Kasumi-1 (cell line): ENCODE measurements at places on chromosomes 1 and 21.

GRCh38 chr21:44618504-44618903, 6.6 kb downstream of the KRTAP10-8 start:
- DNase-seq: no peak

DNA sequence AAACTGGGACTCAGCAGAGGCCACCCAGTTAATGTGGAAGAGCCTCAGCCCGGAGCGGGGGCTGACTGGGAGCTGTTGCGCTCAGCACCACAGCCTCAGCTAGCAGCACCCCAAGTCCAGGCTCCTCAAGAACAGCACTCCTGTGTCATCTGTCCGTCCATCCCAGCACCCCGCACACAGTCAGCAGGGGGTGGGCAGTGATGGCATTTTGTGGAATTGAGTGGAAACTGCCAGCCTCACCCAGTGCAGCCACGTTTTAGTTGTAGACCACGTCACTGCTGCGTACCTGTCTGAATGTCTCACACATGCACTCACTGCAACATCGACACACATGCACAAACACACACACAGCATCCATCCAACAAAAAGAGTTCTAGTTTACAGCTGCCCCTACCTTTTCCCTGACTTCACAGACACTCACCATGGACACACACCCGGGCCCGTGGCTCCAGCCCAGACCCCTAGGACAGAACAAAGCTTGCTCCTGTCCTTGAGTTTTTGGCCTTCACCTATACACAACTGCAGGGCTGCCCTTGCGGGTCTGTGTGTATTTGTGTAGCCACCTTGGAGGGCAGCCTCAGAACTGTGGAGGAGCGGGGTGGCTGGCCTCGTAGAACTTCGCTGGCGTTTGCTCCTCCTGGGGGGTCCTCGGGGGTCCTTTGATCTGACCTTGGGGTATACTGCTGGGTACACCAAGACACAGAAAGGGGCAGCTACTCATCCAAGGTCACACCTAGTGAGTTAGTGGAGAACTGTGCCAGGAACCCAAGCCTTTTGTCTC, 5.2 kb downstream of the KCNQ4 start:
- no peak for DNase-seq

DNA sequence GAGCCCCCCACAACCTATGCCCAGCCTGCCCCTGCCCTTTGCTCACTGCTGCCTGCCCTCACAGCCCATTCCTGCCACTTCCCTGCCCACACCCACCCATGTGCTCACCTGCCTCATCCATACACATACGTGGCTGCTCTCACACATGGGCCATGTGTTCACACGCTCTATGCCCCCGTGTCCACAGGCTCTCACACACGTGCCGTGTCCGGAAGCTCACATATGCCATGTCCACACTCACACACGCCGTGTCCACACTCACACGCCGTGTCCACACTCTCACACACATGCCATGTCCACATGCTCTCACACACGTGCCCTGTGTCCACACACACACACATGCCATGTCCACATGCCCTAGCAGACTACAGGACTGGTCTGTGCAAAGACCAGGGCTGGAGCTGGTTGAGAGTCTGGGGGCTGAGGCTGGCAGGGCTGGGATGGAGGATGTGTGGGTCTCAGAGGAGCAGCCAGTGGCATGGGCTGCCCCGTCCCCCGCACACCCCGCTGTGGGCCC, 583 bp upstream of the RNF223 start:
- no peak for DNase-seq

- DNase-seq: no peak
Measured at GRCh38 chr21:24561291-24561690, 1046.0 kb downstream of the MRPL39 start.

- DNase-seq: no peak
Measured at GRCh38 chr1:185421485-185422107, 104.6 kb upstream of the IVNS1ABP start.

DNA sequence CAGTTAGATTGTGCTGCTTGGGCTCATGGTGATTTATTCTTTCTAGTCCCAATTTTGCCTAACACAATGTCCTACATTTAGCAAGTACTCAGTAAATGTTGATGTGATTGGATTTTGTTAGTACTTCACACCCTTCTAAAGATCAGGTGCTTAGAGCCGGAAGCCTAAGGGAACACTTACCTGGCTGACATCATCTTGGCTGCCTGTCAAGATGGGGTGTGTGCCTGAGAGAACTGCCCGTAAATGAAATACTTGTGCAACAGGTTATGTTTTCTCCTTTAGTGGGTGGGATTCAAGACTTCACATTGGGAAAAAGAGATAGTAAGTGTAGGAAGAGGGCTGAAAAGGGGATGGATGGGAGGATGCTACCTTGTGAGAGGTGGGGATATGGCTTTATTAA, 75.5 kb upstream of the MACF1 start:
- no peak for DNase-seq
